Stimulated activated CD4-positive, alpha-beta T cell treated with anti-CD3 and anti-CD28 coated beads, Interleukin-2, amount 100 ng/mL, for 24 hours (primary cell): ENCODE measurements at places on chromosomes 1 and 21.

DNA sequence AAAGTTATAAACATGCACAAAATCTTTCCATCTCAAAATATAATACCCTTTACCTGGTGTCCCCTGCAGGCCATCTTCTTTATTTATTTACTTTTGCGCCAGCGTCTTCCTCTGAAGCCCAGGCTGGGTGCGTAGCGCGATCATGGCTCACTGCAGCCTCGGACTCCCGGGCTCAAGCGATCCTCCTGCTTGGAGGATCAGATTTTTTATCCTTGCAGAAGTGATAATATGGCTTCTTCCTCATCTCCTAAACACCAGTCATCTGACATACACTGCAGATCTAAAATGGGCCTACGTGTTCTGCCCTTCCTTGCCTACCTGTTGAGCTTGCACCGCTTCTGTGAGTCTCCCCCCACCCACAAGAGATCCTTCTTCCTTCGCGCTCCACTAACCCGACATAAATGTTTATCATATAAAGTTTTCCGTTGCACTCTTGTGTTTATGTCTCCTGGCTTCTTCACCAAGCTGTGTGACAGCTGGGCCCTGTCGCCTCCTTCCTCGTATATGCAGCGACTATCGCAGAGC lies 506 bp upstream of the SRP9 start:
- DNase-seq = peak; percentile 26

- no peak for DNase-seq
Observed at GRCh38 chr1:112332176-112333150, 63.6 kb upstream of the CTTNBP2NL start.

DNA sequence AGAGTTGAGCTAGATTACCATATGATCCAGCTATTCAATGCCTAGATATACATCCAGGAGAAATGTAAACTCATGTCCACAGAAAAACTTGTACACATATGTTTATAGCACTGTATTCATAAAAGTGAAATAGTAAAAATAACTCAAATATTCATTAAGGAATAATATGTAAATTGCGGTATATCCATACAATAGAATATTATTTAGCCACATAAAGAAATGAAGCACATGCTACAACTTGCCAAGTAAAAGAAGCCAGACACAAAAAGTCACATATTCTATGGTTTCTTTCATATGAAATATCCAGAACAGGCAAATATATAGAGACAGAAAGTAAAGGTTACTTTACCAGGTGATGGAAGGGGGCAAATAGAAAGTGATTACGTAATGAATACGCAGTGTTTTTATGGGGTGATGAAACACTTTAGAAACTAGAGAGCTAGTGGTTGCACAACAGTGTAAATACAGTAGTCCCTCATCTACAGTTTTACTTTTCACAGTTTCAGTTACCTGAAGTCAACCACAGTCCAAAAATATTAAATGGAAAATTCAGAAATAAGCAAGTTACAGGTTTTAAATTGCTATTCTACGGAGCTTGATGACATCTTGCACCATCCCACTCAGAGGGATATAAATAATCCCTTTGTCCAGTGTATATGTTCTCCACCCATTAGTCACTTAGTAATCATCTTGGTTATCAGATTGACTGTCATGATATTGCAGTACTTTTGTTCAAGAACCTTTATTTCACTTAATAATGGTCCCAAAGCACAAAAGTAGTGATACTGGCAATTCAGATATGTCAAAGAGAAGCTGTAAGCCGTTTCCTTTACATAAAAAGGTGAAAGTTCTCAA lies 62.3 kb downstream of the ZNF644 start:
- no peak for DNase-seq

- no peak for DNase-seq
Observed at GRCh38 chr21:27674041-27674615, 707.2 kb upstream of the ADAMTS5 start.

DNA sequence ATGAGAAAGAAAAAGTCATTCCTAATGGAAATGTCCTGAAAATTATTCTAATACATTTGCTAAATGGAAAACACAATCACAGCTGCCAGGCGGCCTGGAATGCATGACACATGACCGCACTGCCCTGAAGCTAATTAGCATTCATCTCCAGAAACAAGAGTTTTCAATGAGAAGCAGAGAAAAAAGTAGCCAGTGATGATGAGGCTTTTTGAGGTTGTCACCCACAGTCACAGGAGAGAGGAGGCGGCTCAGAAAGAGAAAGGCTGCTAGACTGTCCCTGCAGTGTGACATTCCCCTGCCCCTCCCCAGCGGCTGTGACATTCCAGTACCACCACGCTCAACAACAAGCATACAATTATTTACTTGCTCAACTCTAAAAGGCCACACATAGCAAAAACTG lies 122.9 kb upstream of the KRTAP19-8 start:
- peak; percentile 48 for DNase-seq

GRCh38 chr1:31482482-31483011 lies 69.5 kb downstream of the SERINC2 start:
- DNase-seq = no peak

DNA sequence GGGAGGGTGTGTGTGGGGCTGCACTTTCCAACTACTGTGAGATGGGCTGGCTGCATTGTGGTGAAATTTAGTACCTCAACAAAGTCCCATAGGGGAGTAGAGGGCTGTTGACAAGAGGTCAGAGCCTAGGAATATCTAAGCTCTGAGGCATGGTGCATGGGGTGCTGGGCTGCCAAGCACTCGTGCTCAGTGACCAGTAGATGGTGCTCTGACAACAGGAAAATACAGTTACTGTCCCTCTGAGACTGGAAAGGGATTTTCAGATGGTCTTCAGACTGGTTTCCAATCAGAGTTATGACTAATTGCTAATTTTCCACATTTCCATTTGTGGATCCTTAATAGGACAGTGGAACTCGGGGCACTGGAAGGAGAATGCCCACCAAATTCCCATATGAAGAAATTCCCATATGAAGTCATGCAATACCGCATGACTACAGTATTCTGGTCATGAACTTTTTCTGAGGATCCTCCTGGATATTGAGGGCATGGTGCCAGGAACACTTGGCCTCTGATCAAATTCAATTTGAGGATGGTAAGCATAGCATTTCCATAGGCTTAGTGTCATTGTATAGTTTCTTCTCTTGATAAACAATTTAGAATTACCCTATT lies 4.1 kb upstream of the CACNA1E start:
- no peak for DNase-seq
